Sigmoid colon (tissue), 7 donors: ENCODE measurements at places on chromosomes 3 and 15. TPM values are rescaled to one million over a fixed set of nuclear protein-coding genes. Genes with fewer than 3 reads are reported as not detected.

GPR149 gene
- total RNA-seq = not detected

TMEM207 gene
- total RNA-seq = not detected

DNA sequence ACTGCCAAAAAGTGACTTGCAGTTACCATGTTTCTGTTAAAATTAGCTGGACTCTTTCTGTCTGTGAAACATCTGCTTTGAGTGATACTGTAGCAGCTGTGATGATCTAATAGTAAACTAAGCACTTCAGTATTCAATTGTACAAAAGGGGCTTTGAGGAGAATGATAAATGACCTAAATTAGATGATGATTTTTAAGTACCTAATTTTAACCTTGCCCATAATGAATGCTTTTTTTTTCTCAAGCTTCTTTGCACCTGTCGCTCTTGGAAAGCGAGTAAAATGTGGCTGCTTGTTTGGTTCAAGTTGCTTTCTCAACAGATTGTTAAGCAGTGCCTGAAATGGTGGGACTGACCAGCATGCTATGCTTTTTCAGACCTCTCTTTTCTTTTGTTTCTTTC lies 752.3 kb downstream of the EPHA3 start:
- H3K36me3 ChIP-seq = no peaks in the 10 kb centered on the region
- H3K4me3 ChIP-seq = no peak overlapping the region
- no peak for DNase-seq
- H3K4me1 ChIP-seq = no peaks in the 10 kb centered on the region

DNA sequence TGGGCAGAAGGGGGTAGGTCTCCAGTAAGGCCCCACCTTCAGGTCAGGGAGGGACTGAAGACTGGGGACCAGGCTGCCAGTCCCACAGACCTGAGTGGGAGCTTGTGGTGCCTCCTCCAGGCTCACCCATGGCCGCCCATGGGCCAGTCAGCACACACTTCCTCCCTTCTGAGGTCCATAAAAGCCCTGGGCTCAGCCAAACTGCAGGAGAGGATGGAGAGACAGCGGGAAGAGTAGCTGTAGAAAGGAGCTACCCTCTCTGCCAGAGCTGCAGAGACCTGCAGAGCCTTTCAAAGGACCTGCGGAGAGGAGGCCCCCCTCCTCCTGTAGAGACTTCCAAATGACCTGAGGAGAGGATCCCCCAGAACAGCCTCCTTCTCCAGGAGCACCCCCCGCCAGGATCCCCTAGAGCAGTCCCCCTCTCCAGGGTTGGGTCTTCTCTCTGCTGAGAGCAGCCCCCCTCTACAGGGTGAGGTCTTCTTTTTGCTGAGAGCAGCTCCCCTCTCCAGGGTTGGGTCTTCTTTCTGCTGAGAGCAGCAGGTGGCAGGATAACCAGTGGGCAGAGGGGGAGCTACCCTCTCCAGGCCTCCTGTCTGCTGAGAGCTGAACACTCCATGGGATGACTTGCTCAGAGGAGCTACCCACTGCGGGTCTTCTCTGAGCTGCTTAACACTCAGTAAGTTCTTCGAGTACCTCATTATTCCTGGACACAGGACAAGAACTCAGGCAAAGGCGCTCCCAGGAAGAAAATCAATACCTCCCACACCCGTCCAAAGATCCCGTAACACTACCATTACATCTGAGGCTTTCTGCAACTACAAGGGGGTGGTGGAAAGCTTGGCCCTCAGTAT lies 5.0 kb upstream of the SKIC8 start:
- no peak overlapping the region for H3K27ac ChIP-seq
- no peak overlapping the region for H3K4me3 ChIP-seq
- H3K36me3 ChIP-seq = no peaks in the 10 kb centered on the region
- no peaks in the 10 kb centered on the region for H3K4me1 ChIP-seq

RABL3 gene
- total RNA-seq = 12.8 TPM

FGD5 gene
- total RNA-seq = 18.6 TPM

DNA sequence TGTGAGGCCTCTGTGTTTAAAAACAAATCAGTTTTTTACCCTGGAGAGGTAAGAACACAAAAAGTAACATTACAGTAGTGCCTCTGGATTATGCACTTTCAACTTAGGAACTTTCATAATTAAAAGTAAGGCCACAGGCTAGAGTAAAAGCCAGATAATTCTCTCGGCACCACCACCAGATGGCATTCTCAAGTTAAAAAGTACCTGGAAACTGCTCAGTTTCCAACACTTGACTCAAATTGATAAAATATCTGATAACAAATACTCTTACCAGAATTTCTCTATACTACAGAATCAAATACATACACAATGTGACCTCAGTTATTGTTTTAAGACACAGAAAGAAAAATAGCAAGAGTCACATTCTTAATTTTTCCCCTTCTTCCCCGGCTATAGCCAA lies 19.9 kb downstream of the SPICE1 start:
- no peaks in the 10 kb centered on the region for H3K4me1 ChIP-seq
- peaks cover 13% of the 10 kb centered on the region for H3K36me3 ChIP-seq
- DNase-seq = no peak

GRCh38 chr3:71657831-71658530 lies 67.2 kb downstream of the EIF4E3 start:
- H3K4me3 ChIP-seq = no peak overlapping the region
- DNase-seq = peak; percentile 97
- H3K4me1 ChIP-seq = no peaks in the 10 kb centered on the region
- H3K36me3 ChIP-seq = no peaks in the 10 kb centered on the region

- H3K4me1 ChIP-seq = peaks cover 6% of the 10 kb centered on the region
- no peaks in the 10 kb centered on the region for H3K27me3 ChIP-seq
- H3K4me3 ChIP-seq = no peak overlapping the region
Measured at GRCh38 chr15:67850994-67851571, 11.2 kb upstream of the RNU6-1 start.

CDHR4 gene
- total RNA-seq = 1.1 TPM

DNA sequence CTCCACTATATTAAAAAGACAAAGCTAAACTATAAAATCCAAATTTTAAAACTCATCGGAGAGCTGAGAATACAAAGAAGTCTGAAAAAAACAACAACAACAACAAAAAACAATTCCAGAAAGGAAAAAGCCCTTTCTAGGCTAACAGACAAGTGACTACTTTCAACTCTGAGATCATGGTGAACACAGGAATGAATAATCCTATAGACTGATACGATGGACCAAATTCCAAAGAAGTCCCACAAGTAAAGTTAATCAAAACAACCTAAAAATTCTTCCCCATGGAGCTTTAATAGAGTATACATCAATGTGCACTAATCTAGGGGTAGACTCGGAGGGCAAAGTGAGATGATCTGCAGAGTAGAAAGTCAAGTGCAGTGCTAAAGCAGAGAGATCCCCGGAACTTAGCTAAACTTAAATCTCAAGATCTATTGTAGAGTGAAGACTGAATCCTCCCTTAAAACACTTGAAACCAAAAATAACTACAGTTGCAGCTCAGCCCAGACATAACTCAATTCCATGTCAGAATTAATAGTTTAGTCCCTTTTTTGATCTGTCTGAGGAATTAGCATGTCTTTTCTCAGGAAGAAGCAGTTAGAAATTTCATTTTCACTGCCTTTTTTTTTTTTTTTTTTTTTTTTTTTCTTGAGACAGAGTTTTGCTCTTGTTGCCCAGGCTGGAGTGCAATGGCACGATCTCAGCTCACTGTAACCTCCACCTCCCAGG lies 43.5 kb downstream of the MYO9A start:
- no peaks in the 10 kb centered on the region for H3K4me1 ChIP-seq
- no peak overlapping the region for H3K4me3 ChIP-seq
- no peaks in the 10 kb centered on the region for H3K27me3 ChIP-seq
- DNase-seq = no peak

MAP1A gene
- 61.2 TPM for total RNA-seq

DNA sequence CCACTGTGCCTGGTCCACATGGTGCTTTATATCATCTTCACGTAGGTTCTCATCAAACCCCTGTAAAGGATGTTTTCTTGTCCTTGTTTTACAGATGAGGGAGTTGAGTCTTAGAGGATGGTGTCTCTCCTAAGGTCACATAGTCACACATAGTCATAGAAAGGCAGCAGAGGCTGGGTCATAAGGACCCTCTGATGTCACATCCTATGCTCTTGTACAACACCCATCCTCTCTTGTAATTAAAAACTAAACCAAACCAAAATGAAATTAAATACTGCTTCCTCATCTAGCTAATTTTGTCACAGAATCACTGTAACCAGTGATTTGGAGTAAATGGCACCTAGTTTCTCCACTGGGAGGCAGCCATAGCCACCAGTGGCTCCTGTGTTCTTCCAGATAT lies 21.8 kb upstream of the ATP1B3 start:
- DNase-seq = no peak
- no peaks in the 10 kb centered on the region for H3K36me3 ChIP-seq
- no peak overlapping the region for H3K4me3 ChIP-seq
- H3K27ac ChIP-seq = no peak overlapping the region
- no peaks in the 10 kb centered on the region for H3K27me3 ChIP-seq

DNA sequence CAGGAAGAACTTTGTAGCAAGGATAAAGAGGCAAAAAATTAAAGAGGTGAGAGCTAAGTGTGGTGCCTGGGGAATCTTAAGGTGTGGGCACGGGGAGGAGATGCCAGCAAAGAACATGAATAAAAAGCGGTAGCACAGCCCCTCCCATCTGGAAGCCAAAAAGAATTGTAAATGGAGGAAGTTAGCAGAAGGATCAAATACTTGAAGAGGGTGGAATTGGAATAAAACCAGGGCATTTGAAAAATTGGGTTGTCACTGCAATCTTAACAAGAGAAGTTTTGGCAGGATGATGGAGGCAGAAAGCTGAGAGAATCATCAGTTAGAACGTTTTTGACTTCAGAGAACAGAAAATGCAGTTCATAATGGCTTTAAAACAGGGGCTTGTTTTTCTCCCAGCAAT lies 2.4 kb downstream of the CCR2 start:
- no peak for DNase-seq
- no peaks in the 10 kb centered on the region for H3K36me3 ChIP-seq
- H3K4me1 ChIP-seq = no peaks in the 10 kb centered on the region
- no peaks in the 10 kb centered on the region for H3K27me3 ChIP-seq
- H3K4me3 ChIP-seq = no peak overlapping the region

DNA sequence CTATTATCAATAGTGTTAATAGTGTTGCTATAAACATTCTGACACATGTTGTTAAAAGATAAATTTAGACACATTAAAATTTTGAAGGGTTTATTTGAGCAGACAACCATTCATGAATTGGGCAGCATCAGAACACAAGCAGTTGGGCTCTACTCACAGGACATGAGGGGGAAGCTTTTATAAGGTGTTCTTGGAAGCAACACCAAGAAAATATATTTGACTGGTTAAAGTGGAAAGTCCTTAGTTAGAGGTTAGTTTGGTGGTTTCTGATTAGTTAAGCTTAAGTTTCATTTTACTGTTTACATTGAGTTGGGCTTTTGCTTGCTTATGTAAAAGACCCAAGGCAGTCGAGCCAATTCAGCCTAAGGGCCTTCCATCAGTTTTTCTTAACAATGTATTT lies 220.7 kb downstream of the CD47 start:
- no peaks in the 10 kb centered on the region for H3K36me3 ChIP-seq
- no peak overlapping the region for H3K27ac ChIP-seq
- no peaks in the 10 kb centered on the region for H3K4me1 ChIP-seq
- no peaks in the 10 kb centered on the region for H3K27me3 ChIP-seq
- DNase-seq = no peak

- peak within 1 kb of the TSS; percentile 59 for H3K4me3 ChIP-seq
- no peaks in the 10 kb centered on the region for H3K36me3 ChIP-seq
- DNase-seq = peak; percentile 73
- H3K4me1 ChIP-seq = no peaks in the 10 kb centered on the region
Measured at GRCh38 chr3:186930143-186930640, at the start of gene ST6GAL1. Gene ST6GAL1 (plus strand): TSS chr3:186930526. CDS start chr3:187042704, 112,178 bp downstream.

CD96 gene
- total RNA-seq = not detected

DNA sequence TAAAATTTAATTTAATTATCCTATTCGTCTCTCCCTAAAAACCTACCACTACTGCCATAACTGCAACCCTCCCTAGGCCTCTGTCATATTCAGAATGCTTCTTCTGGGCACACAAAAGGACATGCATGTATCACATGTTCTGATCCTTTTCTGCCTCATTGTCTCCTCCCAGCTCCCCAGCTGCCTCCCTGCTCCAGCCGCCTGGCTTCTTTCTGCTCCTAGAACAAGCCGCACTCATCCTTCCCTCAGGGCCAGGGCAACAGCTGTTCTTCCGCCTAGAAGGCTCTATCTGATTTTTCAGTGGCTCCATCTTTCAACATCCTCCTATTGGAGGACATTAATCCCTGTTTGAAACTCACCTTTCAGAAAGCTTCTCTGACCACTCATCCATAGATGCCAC lies 38.6 kb downstream of the TMED3 start:
- H3K27me3 ChIP-seq = no peaks in the 10 kb centered on the region
- no peak overlapping the region for H3K27ac ChIP-seq
- H3K36me3 ChIP-seq = no peaks in the 10 kb centered on the region
- DNase-seq = no peak
- no peaks in the 10 kb centered on the region for H3K4me1 ChIP-seq

GRCh38 chr3:173529062-173529711 lies 131.6 kb downstream of the NLGN1 start:
- H3K4me3 ChIP-seq = no peak overlapping the region
- H3K27me3 ChIP-seq = no peaks in the 10 kb centered on the region
- no peaks in the 10 kb centered on the region for H3K36me3 ChIP-seq
- no peak for DNase-seq

DNA sequence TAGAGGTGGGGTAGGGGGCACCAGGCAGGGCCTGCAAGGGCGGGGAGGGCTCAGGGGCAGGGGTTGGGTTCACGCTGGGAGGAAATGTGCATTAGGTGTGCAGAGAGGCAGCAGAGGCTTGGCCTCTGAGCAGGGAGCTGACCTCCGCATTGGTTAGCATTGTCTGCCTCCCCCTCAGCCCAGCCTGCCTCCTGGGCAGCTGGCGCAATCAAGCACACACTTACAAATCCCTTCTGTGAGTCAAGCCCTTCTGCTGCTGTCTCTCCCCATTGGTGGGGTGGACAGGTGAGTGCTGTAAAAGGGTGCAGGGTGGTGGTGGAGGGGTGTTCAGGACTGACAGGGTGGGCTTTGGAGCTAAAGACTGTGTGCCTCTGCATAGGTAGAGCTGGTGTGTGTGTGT lies 9.3 kb downstream of the LOXL1 start:
- H3K4me1 ChIP-seq = peaks cover 25% of the 10 kb centered on the region
- H3K36me3 ChIP-seq = no peaks in the 10 kb centered on the region
- no peak for DNase-seq
- no peaks in the 10 kb centered on the region for H3K27me3 ChIP-seq
- no peak overlapping the region for H3K27ac ChIP-seq

IQGAP1 gene
- 188 TPM for total RNA-seq
